ENCODE measurements at places on chromosomes 4 and X.

DNA sequence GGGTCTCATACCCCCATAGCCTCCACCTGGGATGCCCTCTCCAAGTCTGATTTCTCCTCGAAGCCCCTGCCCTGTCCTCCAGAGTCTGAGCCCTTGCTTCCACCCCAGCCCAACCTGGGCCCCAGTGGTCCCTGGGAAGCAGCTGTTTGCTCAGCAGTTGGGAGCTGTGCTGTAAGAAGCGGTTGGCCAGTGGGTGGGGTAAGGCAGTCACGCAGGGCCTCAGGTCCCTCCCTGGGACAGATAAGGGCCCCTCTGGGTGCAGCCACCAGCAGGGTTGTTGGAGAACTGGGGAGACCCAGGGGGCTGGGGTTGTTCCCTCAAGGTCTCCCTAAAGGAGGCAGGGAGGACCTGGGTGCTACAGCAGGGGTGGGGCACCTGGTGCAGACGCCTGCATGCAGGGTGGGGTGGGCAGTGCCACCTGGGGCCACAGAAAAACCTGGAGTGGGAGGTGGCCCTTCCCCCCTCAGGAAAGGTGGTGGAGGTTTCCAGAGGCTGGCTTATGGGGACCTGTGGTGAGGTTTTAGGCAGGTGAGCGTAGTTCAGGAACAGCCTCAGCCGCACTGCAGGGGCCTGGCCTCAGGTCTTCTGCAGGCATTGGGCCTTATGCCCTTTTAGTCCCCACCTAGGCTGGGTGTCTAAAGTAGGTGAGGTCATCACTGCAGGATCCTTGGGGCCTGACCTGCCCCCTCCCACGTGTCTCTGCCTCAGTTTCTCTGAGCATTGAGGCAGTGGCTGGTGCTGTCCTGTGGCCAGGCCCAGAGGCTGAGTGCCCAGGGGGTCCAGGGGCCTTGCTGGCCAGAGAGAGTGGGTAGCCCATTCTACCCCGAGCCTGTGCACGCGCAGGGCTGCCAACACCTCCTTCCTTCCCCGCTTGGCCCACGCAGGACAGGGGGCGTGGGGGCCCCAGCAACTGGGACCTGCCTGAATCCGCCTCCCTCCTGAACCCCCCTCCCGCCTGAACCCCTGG, 3.1 kb upstream of the SLC26A1 start:
- no peak for DNase-seq

DNA sequence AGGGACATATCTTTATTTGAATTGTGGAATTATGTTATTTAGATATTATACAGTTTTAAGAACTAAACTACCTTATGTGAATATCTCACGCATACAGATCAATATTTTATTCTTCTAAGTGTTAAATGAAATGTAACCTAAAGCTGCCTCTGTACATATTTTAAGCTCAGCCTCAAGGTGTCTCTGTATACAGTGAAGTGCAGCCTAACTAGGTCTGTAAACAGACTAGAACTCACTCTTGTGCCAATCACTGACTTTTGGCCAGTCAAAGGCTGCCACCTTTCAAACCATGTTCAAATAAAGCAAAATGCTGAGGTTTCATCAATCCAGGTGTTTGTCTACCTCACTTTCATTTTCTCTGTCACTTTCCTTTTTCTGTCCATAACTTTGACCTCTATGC, 1074.5 kb upstream of the PRKX start:
- DNase-seq, result no peak

DNA sequence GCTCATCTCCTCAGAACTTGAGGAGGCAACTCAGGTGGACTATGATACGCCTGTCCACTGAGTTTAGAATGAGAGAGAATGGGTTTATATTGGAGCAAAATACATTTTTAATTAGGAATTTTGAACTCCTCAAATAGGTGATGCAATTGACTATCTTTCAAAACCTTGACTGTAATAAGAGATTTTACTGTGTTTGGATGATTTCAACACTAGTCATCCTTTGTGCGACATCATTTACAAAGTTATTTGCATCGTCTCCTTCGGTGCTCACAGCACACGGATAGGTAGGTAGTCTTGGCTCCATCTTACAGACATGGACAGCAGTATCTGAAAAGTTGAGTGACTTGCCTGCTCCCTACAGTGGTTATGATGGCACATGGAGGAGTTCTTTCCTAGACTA, 67.0 kb downstream of the AASDH start:
- DNase-seq, result no peak

GRCh38 chr4:54548098-54548620, 109.6 kb upstream of the KIT start:
- DNase-seq, result no peak

DNA sequence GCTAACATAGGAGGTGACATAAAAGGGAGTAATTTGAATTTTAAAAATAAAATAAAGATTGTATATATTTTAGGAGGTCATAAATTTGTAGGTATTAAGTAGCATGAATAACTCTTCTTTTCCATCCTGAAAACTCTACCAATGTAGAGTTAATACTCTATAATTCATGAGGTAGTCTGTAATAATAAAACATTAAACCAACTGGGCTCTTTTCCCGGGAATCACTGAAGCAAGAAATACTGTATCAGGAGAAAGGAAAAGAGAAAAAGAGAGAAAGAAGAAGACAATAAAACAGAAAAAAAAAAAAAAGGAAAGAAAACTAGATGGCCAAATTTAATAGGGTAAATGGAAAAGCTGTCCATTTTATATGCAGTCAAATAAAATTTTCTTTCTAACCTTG, 984.4 kb downstream of the CCSER1 start:
- no peak for DNase-seq

- no peak for DNase-seq
These were observed 519.5 kb downstream of the BCOR start for GRCh38 chrX:39577985-39578869.

- DNase-seq, result no peak
These were observed 50.6 kb upstream of the GATB start for GRCh38 chr4:151811403-151811802.

GRCh38 chr4:127015667-127016117, 617.1 kb upstream of the INTU start:
- DNase-seq, result no peak

DNA sequence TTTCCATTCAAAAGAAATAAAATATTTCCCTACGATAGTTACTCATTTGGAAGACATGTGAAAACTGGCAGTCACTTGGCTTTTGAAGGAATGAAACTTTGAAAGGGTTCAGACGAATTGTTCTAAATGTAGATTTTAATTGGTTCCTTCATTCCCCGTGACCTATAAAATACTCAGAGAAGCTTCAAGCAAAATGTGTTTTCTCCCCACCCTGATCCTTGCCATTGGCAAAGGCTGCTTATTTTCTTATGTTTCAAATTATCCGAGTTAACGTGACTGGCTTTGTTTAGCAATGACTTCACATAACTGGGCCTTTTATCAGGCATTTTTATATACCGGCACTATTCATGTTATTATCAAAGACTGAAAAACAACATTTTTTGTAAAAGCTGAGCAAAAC, 204.1 kb upstream of the NEIL3 start:
- DNase-seq, result no peak

- no peak for DNase-seq
These were observed 15.2 kb downstream of the CTBP1 start for GRCh38 chr4:1233641-1234308.

GRCh38 chrX:134894373-134894895, 96.4 kb upstream of the SMIM10 start:
- DNase-seq, result no peak

GRCh38 chrX:73525928-73526690, 36.9 kb upstream of the CHIC1 start:
- DNase-seq, result no peak

Measured in NK-92 treated with Interleukin-12 subunit alpha and Interleukin-12 subunit beta, amount 100 ng/mL, for 24 hours (cell line).